Stimulated activated CD4-positive, alpha-beta T cell treated with anti-CD3 and anti-CD28 coated beads, Interleukin-4, amount 100 ng/mL, for 4 hours (primary cell): ENCODE measurements at places on chromosomes 6 and 20.

DNA sequence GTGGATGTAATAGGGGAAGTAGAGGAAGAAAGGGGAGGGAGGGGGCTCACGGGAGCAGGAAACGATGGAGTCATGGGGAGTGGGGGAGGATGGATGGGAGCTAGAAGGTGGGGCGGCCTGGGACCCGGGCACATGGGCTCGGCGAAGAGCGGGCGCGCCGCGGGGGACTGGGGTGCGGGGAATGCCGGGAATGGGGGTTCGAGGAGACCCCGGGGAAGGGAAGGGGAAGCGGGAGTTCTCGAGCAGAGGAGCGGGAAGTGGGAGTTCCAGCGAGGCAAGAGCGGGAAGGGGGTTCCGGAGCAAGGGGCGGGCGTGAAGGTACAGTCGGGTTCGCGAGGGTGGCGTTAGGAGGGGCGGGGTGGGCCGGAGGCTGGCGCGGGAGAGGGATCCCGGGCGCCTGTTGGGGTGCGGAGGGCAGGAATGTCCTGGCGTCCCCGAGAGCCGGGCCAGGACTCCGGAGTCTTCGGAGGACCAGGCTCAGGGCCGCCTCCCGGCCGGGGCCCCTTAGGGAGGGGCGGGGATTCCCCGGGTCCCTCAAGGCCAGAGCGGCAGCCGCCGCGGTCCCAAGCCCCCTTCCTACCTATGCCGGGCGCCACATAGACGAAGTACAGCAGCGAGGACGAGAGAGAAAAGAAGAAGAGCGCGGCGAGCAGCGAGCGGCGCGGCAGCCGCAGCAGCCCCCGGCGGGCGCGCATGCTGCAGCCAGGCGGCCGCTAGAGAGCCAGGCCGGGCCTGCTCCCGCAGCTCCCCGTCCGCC, 504 bp downstream of the B4GALT5 start:
- DNase-seq = peak; percentile 7

DNA sequence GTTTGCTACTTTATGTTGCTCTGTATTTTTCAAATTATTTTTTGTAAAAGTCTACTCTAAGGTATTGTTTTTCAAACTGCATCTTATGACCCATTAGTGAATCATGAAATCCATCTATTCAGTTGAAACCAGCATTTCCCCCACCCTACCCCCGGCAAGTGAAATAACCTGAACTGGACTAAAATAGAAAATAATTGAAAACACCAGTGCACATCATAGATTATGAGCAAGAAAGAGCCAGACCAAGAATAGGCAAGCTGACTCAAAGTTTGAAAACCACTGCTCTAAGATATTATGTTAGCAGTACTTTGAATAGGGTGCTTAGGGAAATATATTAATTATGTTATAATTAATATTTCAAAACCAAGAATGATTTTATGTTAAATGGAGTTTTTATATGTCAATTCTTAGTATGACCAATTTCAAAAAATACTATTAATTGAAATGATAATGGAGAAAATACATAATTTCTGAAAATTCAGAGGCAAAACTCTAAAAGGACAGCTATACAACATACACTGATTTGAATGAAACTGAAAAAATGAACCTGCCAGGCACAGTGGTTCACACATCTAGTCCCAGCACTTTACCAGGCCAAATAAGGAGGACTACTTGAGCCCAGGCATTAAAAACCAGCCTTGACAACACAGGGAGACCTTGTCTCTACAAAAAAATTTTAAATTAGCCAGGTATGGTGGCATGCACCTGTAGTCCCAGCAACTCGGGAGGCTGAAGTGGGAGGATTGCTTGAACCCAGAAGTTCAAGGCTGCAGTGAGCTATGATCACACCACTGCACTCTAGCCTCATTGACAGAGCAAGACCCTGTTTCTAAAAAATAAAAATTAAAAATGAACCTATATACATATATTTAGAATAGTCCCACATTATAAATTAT, 112.0 kb downstream of the CDK19 start:
- DNase-seq = no peak

- no peak for DNase-seq
Observed at GRCh38 chr6:148151896-148152643, 190.6 kb upstream of the SASH1 start.

DNA sequence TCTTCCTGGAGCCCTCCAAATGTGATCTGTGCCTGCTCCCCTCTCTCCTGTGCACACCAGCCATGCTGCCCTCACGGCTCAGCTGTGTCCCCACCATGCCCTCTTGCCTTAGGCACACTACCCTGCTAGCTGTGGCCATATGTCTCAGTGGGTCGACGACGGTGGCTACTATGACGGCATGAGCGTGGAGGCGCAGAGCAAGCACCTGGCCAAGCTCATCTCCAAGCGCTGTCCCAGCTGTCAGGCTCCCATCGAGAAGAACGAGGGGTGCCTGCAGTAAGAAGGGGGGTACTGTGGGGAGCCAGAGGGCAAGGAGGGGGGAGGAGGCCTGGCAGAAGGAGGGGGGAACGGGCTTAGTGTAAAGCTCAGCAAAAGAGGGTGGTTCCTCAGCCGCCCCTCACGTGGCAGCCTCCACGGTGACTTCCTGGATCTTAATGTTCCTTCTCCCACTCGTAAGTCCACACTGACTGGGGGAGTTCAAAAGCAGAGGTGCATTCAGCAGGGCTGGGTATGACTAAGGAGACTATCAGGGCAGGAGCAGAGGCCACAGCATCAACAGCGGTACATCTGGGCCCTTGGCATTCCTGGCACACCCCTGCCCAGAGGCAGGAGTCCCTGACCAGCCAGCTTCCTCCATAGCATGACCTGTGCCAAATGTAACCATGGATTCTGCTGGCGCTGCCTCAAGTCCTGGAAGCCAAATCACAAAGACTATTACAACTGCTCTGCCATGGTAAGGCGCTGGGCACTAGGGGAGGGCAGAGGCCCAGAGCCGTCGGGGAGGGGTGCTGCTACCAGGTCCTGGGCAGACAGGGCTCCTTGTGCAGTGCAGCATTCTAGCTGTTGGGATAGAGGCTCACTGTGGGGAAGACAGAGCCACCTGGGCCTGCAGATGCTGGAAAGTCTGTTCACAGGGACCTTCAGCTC, 8.0 kb downstream of the DNPH1 start:
- no peak for DNase-seq

- no peak for DNase-seq
Observed at GRCh38 chr20:12371990-12372389, 454.3 kb downstream of the BTBD3 start.

DNA sequence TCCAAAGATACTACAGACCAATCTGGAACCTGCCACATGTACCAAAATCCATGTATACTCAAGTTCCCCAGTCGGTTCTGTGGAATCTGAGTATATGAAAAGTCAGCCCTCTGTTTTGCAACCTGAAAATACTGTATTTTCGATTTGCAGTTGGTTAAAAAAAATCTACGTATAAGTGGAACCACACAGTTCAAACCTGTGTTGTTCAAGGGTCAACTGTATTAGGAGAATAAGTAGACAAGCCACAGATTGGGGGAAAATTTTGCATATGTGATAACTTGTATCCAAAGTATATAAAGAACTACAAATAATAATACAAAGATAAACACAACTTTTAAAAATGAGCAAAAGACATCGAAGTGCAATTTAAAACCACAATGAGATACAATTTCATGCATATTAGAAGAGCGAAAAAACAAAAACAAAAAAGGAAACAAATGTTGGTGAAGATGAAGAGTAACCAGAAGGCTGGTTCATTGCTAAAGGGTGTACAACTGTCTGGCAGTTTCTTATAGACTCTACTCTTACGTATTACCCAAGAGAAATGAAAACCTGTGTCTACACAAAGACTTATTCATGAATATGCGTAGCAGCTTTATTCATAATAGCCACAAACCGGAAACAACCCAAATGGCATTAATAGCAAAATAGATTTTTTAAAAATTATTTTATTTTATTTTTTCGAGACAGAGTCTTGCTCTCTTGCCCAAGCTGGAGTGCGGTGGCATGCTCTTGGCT, 180.8 kb downstream of the BCAS1 start:
- DNase-seq = no peak

DNA sequence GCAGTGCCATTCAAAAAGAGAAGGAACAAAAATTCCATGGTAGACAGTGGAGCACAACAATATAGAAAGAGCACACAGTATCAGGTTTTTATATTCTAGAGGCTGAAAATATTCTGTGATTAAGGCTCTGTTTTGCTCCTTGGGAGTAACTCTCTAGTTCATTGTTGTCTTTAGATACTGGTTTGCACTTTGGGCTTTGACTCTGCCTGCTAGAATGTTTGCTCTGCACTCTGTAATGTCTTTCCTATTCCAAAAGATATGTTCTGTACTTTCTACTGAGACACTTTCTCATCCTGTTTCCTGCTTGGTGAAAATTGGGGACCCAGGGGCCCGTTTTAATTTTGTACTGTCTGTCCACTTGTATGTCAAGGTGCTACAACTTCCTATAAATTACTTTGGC, 564.7 kb downstream of the BMP2 start:
- no peak for DNase-seq

DNA sequence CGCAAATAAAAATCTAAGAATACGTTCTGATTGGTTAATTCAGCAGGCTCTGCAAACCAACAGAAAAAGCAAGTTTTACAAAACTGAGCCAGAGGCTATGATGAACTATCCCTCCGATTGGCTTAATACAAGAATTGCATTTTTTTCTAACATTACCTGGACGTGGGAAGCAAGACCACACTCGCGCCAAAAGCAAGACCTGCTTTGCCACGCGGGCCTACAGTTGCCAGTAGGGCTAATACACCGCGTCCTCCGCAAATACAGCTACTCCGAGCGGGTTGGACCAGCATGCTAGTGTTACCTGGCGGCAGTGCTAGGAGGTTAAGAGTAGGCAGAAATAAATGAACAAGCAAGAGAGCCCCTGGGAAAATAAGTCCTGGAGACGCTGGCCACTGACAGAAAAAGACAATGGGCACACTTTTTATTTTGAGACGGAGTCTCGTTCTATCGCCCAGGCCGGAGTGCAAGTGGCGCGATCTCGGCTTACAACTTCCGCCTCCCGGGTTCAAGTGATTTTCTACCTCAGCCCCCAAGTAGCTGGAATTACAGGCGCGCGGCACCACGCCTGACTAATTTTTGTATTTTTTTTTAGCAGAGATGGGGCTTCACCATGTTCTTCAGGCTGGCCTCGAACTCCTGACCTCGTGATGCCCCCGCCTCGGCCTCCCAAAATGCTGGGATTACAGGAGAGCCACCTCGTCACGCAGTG, 131.9 kb upstream of the BTN3A2 start:
- no peak for DNase-seq

- DNase-seq = no peak
Observed at GRCh38 chr6:95589826-95590570, 12.7 kb downstream of the MANEA start.

- DNase-seq = no peak
Observed at GRCh38 chr6:100186552-100186951, 192.5 kb upstream of the MCHR2 start.

GRCh38 chr6:156082012-156082411, 626.4 kb upstream of the NOX3 start:
- no peak for DNase-seq

DNA sequence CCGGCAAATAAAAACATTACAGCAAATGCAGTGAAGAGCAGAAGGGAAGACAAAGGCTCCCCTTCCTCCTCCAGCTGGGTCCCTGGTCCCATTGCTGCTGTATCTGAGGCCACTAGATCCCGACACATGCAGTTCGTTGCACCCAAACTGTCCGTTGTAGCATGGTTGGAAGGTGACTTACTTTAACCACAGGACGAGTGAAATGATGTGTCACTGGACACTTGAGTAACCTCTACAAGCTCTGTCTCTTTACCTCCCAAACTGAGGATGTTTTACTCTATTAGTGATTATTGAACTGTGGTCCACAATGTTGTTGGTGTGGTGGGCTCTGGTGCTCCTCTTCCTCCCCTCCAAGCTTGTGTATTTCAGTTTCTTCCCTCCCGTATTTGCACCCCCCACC, 46.2 kb upstream of the ARMH2 start:
- no peak for DNase-seq

GRCh38 chr6:30321692-30322388, 4.9 kb upstream of the TRIM39 start:
- no peak for DNase-seq

- DNase-seq = no peak
Observed at GRCh38 chr6:111604259-111605099, 1.2 kb downstream of the TRAF3IP2 start.

DNA sequence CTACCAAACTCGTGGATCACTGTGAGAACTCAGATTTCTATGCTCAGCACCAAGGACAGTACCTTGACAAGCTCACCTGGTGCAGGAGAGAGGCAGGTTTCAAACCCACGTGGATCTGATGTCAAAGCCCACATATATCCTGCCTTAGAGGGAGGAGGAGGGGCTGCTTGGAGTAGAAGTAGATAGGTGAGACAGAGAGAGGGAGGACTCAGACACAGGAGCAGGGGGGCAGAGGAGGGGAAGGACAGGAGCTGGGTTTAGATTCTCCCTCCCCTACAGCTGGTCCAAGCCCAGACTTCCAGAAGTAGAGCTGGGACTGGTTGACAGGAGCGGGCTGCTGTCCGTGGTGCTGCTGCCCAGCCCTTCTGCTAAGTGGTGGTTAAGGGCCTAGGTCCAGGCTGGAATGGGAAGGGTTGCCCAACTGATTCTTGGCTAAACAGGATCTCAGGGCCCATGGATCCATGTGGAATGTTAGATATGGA, 77.5 kb downstream of the CDH22 start:
- no peak for DNase-seq

GRCh38 chr6:1403851-1404712, 14.7 kb downstream of the FOXF2 start:
- DNase-seq = no peak

GRCh38 chr20:50338479-50339391, 148.1 kb downstream of the CEBPB start:
- peak; percentile 28 for DNase-seq
